Fibroblast of pulmonary artery (primary cell): ENCODE measurements at places on chromosomes 2 and 18.
A peak's percentile ranks its signal among the peaks of the same experiment; 100 is the strongest.

DNA sequence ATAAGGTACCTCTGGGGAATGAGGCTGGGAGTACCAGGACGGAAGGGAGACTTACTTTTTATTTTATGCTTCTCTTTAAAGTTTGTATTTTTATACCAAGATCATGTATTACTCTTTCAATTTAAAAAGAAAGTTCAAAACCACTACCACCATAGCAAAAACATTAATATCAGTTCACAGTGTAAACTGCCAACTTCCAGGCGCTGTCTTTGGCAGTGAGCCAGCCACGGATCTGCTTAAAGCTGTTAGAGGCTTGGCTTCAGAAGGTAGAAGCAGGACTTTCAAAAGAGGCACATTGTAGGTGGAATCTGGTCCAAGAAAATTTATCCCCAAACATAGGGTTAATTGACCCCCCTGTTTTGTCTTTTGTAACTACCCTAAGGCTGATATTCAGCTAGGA, 74.8 kb downstream of the B3GNT2 start:
- peak; percentile 59 for DNase-seq

DNA sequence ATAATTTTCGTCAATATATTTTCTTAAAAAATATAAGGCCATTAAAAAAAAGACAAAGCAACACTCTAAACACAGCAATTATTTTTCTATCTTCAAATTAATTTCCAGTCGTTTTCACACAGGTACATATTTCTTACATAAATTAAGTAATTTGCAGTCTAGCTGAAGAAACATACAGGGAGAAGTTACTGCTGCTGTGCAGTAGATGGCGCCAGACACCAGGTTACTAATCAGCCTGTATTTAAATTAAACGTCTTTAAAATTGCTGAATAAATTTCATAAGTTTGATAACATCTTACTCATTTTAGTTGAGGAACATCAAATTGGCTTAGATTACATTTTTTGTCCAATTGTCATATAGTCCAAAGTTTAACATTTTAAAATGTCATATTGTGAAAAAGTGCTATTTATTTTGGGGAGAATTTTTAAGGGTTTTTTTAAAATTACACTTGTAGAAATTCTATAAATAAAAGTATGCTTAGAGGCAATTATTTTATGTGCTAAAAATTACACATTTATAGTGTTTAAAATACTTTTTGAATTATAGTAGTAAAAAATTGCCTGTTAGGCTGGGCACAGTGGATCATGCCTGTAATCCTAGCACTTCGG, 88.4 kb downstream of the PMAIP1 start:
- peak; percentile 78 for DNase-seq

DNA sequence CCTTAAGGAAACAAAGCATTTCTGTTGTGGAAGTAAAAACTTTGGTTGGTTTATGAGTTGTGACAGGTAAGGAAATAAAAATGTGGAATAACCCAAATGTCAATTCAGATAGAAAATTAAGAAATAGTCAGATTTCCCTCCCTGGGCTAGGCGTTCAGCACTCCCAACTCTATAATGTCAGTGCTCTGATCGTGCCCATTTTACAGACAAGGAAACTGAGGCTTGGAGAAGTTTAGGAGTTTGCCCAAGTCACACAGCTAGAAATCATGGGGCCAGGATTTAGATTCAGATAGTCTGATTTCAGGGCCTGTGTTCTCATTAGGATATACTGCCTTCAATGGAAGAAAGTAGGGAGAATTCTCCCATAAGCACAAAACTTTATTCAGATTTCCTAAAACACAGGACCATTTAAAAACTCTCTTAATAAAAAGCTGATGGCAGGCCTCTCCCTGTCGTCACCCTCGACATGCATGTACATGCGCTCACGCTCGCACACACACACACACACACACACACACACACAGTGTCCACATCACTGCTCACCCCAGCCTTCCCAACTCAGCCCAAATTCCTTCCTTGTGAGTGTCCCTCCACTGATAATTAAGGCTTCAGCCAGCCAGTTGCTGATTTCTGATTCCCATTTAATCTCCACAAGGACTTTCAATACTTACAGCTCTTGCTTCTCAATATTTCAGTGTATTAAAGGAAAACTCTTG, 49.1 kb upstream of the SLC14A2 start:
- peak; percentile 73 for DNase-seq

- DNase-seq = peak; percentile 98
Measured at GRCh38 chr2:236871500-236872001, 214.1 kb upstream of the COPS8 start.

- DNase-seq = no peak
Measured at GRCh38 chr18:52442686-52443085, 102.7 kb downstream of the DCC start.

DNA sequence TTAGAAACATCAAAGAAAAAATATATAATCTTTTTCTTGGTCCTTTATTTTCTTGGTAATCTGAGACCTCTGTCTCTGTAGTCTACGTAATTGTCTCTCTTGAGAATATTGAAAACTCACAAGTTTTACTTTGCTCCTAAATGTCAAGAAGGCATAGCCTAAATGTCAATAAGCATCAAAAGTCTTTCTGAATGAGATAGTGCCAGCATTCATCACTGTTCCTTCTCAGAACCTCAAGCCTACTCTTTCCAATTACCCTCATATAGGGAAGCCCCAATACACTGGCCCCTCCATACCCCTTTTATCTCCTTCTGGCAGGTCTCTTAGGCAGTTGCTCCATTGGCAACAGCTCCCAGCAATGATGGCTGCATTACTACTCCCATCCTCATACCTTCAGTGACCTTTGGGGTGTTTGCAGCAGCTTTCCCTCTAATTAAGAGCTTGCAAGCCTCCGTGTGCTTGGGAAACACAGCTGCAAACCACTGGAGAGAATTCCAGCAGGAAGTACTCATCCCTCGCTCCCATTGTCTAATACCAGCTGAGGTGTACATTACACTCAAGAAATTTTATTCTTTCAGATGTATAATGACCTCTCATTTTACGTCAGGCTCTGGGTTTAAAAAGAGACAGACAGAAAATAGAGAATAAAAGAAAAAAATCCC, 95.8 kb downstream of the KYNU start:
- peak; percentile 57 for DNase-seq
